Effector memory CD8-positive, alpha-beta T cell (primary cell): ENCODE measurements at places on chromosomes 12 and 14.

GRCh38 chr12:122951406-122951805 lies 14.9 kb downstream of the ABCB9 start:
- H3K4me1 ChIP-seq: peaks cover 19% of the 10 kb centered on the region
- DNase-seq: no peak
- no peak overlapping the region for H3K27ac ChIP-seq
- H3K27me3 ChIP-seq: no peaks in the 10 kb centered on the region
- no peak overlapping the region for H3K4me3 ChIP-seq

DNA sequence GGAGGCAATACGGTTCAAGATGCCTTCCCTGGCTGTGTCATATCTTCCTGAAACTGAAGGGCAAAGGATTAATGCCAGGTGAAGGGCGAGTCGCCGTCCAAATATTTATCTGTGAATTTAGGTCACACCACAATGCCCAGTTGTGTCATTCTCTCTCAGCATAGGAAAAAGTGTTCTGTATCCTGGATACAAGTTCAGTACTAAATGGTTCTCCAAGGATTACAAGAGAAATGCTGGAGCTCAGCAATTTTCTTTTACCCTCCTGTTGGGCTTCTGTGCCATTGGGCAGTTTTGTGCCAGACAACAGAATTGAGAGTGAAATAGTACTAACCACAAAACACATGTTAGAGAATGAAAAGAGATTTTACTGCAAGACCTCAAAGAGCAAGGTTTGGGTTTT lies 493.9 kb downstream of the EGLN3 start:
- H3K27me3 ChIP-seq: no peaks in the 10 kb centered on the region
- no peaks in the 10 kb centered on the region for H3K36me3 ChIP-seq
- no peak overlapping the region for H3K4me3 ChIP-seq
- H3K4me1 ChIP-seq: no peaks in the 10 kb centered on the region
- H3K27ac ChIP-seq: no peak overlapping the region

DNA sequence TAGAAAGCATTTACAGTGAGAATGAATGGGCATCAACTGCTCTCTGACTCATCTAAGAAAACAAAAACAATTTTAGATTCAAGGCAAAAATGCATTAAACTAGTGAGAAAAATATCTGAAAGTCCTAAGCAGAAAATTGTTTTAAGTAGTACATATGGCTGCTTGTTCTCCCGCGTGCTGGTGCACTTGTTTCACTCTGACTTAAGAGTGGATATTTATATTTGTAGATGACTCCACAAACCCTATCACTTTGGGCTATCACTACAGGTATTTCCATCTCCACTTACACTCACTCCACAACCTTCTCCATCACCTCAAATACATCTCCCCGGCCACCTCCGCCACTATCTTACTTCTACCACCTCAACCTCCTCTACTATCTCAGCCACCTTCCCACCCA lies 253.9 kb upstream of the EGLN3 start:
- H3K27me3 ChIP-seq: peaks cover 11% of the 10 kb centered on the region
- H3K27ac ChIP-seq: no peak overlapping the region
- no peaks in the 10 kb centered on the region for H3K4me1 ChIP-seq
- no peaks in the 10 kb centered on the region for H3K36me3 ChIP-seq
- H3K4me3 ChIP-seq: no peak overlapping the region

- peaks cover 2% of the 10 kb centered on the region for H3K36me3 ChIP-seq
- peak overlapping the region; percentile 30 for H3K27ac ChIP-seq
- H3K27me3 ChIP-seq: no peaks in the 10 kb centered on the region
- DNase-seq: no peak
- H3K4me1 ChIP-seq: peaks cover 16% of the 10 kb centered on the region
- H3K4me3 ChIP-seq: no peak overlapping the region
These were observed 34.0 kb downstream of the PELI2 start for GRCh38 chr14:56152221-56152620.

GRCh38 chr14:38124506-38124905 lies 83.2 kb upstream of the SSTR1 start:
- H3K27me3 ChIP-seq: no peaks in the 10 kb centered on the region
- H3K27ac ChIP-seq: no peak overlapping the region
- no peak for DNase-seq
- no peak overlapping the region for H3K4me3 ChIP-seq
- peaks cover 24% of the 10 kb centered on the region for H3K4me1 ChIP-seq

DNA sequence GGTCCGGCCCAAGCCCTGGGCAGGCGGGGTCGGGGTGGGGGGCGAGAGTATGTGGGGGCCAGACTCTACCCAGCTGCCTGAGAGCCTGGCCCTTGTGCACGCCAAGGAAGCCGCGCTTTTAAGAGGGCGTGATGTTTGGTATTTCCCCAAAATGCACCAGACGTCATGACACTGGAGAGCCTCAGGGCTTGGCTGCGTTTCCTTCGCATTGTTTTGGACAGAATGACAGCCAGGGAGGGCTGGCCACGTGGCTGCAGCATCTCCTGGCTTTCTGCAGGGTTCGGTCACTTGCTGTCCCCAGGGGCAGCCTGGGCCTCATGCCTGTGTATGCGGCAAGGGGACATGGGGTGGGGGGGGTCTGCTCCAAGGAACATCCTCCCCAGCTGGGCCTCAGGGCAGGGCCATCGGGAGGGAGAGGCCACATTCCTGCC lies 16.1 kb upstream of the NUDT14 start:
- peaks cover 13% of the 10 kb centered on the region for H3K4me1 ChIP-seq
- no peak overlapping the region for H3K4me3 ChIP-seq
- no peak for DNase-seq
- H3K27ac ChIP-seq: no peak overlapping the region
- peaks cover 48% of the 10 kb centered on the region for H3K27me3 ChIP-seq

GRCh38 chr12:51538599-51538998 lies 52.4 kb upstream of the SCN8A start:
- DNase-seq: no peak
- no peaks in the 10 kb centered on the region for H3K4me1 ChIP-seq
- H3K27ac ChIP-seq: no peak overlapping the region
- peaks cover 80% of the 10 kb centered on the region for H3K27me3 ChIP-seq

- no peak for DNase-seq
- H3K4me3 ChIP-seq: no peak overlapping the region
- H3K27me3 ChIP-seq: no peaks in the 10 kb centered on the region
- no peak overlapping the region for H3K27ac ChIP-seq
- H3K4me1 ChIP-seq: no peaks in the 10 kb centered on the region
These were observed 449.7 kb upstream of the USP15 start for GRCh38 chr12:61810486-61810885.

- H3K4me1 ChIP-seq: no peaks in the 10 kb centered on the region
- no peak overlapping the region for H3K4me3 ChIP-seq
- H3K36me3 ChIP-seq: no peaks in the 10 kb centered on the region
These were observed 14.2 kb upstream of the PLXNC1 start for GRCh38 chr12:94133964-94134795.

DNA sequence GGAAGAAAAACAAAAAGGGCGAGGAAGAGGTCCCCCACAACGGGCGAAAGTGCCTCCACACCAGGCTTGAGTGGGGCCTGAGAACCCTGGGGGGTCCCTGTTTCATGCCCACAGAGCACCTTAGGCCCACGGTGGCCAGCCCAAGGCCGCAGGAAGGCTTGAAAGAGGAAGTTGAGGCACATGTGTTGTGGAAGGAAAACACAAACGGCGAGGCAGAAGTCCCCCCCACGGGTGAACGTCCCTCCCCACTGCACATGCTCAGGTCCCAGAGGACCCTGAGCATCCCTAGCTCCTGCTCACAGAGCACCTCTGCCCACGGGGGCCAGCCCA lies 371.5 kb downstream of the ALG10 start:
- no peaks in the 10 kb centered on the region for H3K4me1 ChIP-seq
- H3K27me3 ChIP-seq: peaks cover 10% of the 10 kb centered on the region
- no peak for DNase-seq
- no peak overlapping the region for H3K4me3 ChIP-seq
- no peaks in the 10 kb centered on the region for H3K36me3 ChIP-seq
- no peak overlapping the region for H3K27ac ChIP-seq

GRCh38 chr12:55696796-55697462 lies 10.8 kb downstream of the ITGA7 start:
- H3K4me1 ChIP-seq: no peaks in the 10 kb centered on the region
- peaks cover 6% of the 10 kb centered on the region for H3K27me3 ChIP-seq
- H3K36me3 ChIP-seq: no peaks in the 10 kb centered on the region
- DNase-seq: no peak
- no peak overlapping the region for H3K4me3 ChIP-seq
- H3K27ac ChIP-seq: peak overlapping the region; percentile 24

GRCh38 chr12:1273051-1273450 lies 282.0 kb downstream of the ERC1 start:
- no peaks in the 10 kb centered on the region for H3K27me3 ChIP-seq
- H3K4me1 ChIP-seq: no peaks in the 10 kb centered on the region
- no peak overlapping the region for H3K27ac ChIP-seq
- no peaks in the 10 kb centered on the region for H3K36me3 ChIP-seq
- no peak overlapping the region for H3K4me3 ChIP-seq

DNA sequence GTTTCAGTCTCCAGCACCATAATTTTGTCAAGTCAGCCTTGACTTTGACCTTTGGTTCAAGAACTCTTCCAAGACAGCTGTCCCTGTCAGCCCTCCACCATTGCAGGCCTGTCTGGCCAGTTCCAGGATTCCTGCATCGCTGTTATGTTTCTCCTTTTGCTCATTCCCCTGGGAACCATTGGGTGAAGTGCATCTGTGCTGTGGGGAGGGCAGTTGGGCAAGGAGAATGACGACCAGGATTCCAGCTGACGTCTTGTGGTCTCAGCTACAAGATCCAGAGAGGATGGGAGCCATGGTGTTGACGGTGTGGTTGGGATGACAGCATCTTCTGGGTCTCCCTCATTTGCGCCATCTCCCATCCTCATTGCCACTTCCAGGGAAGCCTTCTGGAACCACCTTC lies 45.9 kb upstream of the SLC24A4 start:
- no peak for DNase-seq
- no peak overlapping the region for H3K4me3 ChIP-seq
- peaks cover 32% of the 10 kb centered on the region for H3K27me3 ChIP-seq
- no peaks in the 10 kb centered on the region for H3K36me3 ChIP-seq

GRCh38 chr14:54261283-54261682 lies 135.5 kb upstream of the CDKN3 start:
- no peak for DNase-seq
- no peaks in the 10 kb centered on the region for H3K36me3 ChIP-seq
- no peak overlapping the region for H3K27ac ChIP-seq
- H3K4me3 ChIP-seq: no peak overlapping the region

GRCh38 chr12:80157645-80158044 lies 58.3 kb downstream of the OTOGL start:
- H3K4me1 ChIP-seq: no peaks in the 10 kb centered on the region
- H3K27me3 ChIP-seq: peaks cover 35% of the 10 kb centered on the region
- no peaks in the 10 kb centered on the region for H3K36me3 ChIP-seq
- H3K4me3 ChIP-seq: no peak overlapping the region

GRCh38 chr12:113062502-113063395 lies 6.2 kb downstream of the DTX1 start:
- H3K36me3 ChIP-seq: no peaks in the 10 kb centered on the region
- DNase-seq: no peak
- no peaks in the 10 kb centered on the region for H3K27me3 ChIP-seq
- no peak overlapping the region for H3K4me3 ChIP-seq

DNA sequence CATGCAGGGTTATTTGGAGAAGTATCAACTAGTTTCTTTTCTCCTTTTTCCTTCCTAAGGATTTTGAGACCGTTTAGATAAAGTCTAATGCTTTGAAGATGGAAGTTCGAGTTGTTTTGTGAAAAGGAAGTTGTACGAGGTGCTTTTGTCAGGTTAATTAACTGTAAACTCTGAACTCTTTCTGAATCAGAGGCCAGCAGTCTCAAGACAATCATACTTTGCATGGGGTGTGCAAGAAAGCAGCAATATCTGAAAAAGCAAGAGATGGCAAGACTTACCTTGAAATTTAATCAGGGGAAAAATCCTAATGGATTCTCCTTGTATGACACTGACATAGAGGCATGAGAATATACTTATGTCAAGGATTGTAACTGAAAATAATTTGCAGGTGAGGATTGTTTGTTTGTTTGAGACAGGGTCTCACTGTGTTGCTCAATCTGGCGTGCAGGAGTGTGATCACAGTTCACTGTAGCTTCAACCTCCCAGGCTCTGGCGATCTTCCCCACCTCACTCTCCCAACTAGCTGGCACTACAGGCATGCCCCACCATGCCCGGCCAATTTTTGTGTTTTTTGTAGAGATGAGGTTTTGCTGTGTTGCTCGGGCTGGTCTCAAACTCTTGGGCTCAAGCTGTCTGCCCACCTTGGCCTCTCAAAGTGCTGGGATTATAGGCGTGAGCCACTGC lies 170.2 kb upstream of the HMGA2 start:
- H3K36me3 ChIP-seq: peaks cover 2% of the 10 kb centered on the region
- H3K4me1 ChIP-seq: no peaks in the 10 kb centered on the region
- no peak overlapping the region for H3K4me3 ChIP-seq
- no peak overlapping the region for H3K27ac ChIP-seq
- peaks cover under 1% of the 10 kb centered on the region for H3K27me3 ChIP-seq

DNA sequence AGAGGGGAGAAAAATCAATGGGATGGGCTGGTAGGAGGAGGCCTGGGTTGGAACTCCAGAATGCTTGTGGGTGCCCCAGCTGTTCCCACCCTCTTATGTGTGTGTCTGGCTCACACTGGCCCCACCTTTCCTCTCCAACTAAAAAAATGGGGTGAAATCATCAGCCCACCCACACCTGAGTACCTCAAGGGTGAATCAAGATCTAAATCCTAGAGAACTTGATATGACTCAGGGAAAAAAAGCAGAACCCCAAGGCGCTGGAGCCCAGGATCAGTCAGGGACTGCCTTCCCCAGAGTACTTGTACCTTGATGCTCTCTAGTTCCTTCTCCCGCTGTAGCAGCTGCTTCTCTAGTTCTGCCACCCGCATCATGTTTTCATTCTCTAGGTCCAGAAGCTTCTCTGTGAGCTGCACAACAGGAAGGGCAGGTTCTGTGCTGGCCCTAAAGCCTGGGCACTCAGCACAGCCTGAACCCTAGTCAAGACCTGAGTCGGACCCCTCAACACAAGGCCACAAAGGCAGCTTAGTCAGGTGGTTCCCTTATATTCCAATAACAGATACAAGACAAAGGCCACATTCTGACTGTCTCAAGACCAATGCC lies 29.7 kb downstream of the PRPF40B start:
- no peaks in the 10 kb centered on the region for H3K27me3 ChIP-seq
- DNase-seq: no peak
- no peak overlapping the region for H3K4me3 ChIP-seq
- peaks cover 18% of the 10 kb centered on the region for H3K36me3 ChIP-seq
- H3K4me1 ChIP-seq: peaks cover 17% of the 10 kb centered on the region
- peak overlapping the region; percentile 44 for H3K27ac ChIP-seq

DNA sequence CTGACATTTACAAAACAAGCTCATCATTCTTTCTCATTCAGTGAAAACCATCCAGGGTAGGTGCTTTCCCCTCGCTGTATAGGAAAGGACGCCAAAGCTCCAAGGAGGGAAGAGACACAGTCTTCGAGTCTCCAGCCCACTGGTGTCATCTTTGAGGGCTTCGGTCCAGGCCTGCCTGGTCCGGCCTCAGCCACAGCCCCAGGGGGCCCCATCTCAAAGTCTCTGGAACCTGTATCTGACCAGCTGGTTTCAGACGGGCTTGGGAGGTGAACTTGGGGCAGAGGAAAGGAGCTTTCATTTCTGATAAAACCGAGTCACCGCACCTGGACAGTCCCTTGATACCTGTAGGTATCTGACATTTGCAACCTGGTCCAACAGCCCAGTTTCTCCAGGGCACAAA lies 229.5 kb upstream of the RTL1 start:
- no peak overlapping the region for H3K4me3 ChIP-seq
- H3K36me3 ChIP-seq: no peaks in the 10 kb centered on the region
- H3K27me3 ChIP-seq: peaks cover 43% of the 10 kb centered on the region
